Stimulated activated effector memory CD8-positive, alpha-beta T cell treated with anti-CD3 and anti-CD28 coated beads, Interleukin-12 subunit alpha, Interleukin-12 subunit beta, amount 100 ng/mL, for 72 hours (primary cell): ENCODE measurements at places on chromosomes 6 and 20.

- no peak for DNase-seq
These were observed 139.7 kb downstream of the PLCB1 start for GRCh38 chr20:8271727-8272126.

GRCh38 chr6:165218829-165219228, 90.6 kb downstream of the C6orf118 start:
- no peak for DNase-seq

DNA sequence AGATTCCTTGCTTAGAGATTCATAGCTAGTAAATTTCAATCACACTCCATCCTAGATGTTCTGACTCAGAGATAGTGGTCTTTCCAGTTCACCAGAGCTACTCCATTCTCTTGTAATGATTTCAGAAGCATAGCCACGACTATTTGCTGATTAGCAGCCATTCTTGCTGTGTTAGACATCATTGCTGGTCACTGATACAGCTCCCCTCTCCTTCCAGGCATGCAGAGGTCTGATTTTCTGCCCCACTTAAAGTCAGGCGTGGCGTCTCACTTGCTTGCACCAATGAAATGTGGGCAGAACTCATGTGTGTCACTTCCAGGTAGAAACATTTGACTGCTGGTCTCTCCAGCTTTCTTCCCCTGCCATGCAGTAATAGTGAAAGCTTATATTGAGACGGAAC, 168.9 kb upstream of the JARID2 start:
- DNase-seq, result no peak

GRCh38 chr20:23086931-23087411, 847 bp upstream of the CD93 start:
- no peak for DNase-seq

DNA sequence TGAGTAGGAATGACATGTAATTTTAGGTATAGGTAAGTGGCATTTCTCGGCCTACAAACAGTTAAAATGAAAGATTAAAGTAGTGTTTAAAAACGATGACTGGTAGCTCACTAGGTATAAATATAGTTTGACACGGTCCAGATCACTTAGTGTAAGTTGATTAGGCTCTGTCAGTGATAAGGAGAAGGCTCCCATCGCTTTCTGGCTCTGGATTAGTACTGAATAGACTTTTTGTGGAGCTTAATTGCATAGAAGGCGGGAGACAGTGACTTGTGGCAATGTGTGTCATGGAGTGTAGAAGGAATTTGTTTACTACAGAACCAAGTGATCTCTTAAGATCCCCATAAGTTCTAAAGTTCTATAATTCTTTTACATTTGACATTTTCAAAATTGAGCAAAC, 6.7 kb downstream of the PYGB start:
- DNase-seq, result no peak

GRCh38 chr6:161439093-161439492, 165.2 kb upstream of the AGPAT4 start:
- DNase-seq, result no peak

DNA sequence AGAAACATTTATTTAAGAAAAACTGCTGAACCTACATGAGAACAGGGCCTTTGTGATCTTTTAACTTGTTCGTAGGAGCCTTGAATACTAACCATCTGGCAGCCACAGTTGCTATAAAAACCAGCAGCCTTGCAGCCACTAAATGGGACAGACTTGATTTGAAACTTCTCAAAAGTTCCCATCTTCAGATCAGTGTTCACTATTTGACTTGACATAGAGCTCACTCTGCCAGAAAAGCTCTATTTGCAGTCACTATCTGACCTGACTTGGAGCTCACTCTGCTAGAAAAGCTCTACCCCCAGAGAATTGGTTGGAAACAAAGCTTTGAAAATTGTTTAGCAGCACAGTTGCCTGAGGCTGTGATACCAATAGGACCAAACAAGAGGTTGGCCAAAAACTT, 119.3 kb upstream of the F13A1 start:
- DNase-seq, result no peak

GRCh38 chr6:140018588-140018987, 644.1 kb upstream of the CITED2 start:
- DNase-seq, result no peak

DNA sequence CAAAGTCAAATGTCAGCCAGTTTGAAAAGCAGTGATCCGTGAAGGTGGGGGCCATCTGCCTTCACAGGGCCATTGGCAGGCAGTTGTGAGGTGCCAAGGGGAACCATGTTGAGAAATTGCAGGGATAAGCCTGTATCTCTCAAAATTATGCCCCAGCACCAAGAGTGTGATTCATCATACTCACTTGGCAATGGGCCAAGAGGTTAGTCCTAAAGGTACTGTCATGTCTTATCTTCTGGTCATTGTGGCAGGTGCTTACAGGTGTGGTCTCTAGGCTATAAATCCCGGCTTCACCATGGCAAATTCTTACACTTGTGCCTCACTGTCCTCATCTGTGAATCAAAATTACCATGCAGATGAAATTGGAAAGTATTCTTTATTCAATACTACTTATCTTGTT, 150.7 kb upstream of the LAMP5 start:
- DNase-seq, result no peak

DNA sequence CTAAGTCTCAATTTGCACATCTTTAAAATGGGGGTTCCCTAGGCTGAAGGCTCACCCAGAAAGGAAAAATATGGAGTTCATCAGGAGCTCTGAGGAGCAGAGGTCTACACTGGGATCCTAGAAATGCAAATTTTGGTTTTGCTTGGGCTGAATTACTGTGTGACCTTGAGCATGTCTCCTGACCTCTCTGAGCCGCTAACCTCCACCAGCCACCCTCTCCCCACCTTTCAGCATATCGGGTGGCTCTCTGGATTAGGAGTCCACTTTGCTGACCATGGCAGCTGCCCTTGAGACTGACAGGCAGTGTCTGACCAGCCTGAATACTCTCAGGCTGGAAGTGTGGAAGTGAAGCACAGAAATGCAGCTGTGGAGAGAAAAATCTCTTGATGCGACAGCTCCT, 165.9 kb upstream of the LRFN2 start:
- no peak for DNase-seq

DNA sequence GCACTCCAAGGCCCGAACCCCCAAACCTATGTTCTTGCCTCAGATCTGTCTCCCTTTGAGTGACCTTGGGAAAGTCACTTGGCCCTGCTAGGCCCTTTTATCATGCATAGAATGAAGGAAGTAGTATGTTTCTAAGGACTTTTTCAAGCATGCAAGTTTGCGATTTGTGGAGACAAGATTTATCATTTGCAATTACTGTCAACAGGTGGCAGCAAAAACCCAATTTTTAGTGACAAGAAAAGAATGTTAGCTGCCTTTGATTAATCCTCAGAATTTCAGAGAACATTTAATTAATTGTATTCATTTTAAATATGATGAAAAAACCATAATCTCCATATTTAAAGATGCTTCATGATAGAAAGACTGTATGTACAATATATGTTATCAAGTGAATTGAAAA, 28.3 kb upstream of the PREP start:
- DNase-seq, result peak; percentile 60

DNA sequence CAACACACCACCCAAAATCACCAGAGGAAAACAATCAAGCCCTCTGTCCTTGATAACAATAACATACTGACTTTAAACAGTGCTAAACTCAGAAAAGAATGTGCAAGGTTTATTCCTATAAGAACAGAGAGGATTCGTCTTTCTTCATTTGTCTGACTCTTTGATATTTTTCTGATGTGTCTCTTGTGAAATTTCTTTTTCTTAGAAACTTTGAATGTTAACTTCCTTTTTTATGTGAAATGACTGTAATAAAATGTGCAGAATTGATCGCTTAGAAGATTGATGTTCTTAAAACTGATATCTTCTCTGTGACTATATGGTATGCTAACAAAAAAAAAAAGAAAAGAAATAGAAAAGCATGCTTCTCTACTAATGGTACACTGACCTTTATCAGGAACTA, 947.4 kb upstream of the CITED2 start:
- no peak for DNase-seq

GRCh38 chr6:7615611-7616383, 25.8 kb downstream of the SNRNP48 start:
- no peak for DNase-seq

DNA sequence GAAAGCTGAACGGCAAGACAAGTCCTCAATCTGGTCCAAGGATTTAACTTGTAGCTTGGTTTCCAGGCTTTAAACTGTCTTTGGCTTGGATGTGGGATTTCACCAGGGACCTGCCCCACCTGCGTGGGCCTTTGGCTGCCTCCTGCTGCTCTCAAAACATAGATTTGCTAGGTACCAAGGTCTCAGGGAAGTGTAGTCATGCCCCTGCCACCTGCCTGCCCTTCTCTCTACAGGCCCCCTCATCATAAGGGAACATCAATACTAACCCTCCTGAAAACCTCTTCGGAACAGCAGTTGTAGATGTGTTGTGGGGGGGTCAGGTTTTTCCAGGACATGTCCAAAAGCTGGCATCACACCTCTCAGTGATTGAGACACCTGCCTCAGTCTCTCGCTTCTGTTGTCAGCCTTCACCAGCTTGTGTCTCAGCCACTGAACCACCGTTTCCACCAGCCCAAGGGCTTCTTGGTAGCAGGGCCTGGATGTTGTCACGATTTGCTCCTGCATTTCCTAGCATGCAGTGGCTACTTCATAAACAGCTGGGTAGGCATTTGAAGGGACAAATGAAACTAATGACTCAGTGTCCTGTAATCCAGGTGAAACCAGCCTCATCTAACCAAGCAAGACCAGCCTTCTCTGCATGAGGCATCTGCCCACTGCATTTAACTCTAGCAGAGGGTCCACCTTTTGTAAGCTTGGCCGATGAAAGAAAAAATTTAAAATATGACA, 141.6 kb upstream of the THBS2 start:
- DNase-seq, result peak; percentile 13

- peak; percentile 69 for DNase-seq
These were observed 518 bp downstream of the PEX6 start for GRCh38 chr6:42978487-42978838.

GRCh38 chr6:12343122-12343439, 52.9 kb downstream of the EDN1 start:
- no peak for DNase-seq

DNA sequence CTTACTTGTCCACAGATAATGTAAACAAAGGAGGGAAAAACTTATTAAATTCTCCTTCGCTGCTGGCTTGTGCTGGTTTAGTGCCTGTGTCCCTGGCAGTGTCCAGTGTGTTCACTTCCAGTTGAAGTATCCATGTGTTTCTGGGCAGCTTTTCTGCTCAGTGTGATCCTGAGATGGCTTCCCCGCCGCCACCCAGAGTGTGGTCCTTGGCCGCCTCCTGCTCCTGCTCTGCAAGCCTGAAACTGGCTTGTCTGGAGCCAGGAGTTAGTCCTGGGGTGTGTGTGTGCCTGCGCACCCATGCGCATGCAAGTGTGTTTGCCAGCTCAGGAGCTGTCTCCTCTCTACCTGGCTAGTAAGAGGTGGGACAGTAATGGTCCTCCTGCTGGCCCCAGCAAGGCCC, 7.2 kb downstream of the BTBD3 start:
- no peak for DNase-seq

GRCh38 chr6:163947276-163947675, 532.8 kb downstream of the QKI start:
- DNase-seq, result no peak

- no peak for DNase-seq
These were observed 32.8 kb upstream of the CEP85L start for GRCh38 chr6:118683881-118684872.

DNA sequence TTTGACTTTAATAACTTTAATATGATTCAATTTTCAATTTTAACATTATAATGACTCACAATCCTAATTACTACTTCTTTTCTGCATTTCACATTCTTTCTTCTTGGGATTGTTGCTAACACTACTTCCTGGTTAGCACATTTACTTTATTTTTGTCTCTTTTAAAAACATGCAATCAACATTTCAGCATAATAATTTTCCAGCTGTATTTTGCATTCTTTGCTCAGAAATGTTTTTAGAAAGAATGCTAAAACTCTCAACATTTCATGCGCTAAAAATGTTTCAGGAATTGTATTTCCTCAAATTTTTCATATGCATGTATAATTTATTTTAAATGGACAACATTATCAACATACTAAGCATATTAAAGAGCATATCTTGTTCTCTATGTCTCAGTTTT, 1302.1 kb upstream of the GJE1 start:
- DNase-seq, result no peak

DNA sequence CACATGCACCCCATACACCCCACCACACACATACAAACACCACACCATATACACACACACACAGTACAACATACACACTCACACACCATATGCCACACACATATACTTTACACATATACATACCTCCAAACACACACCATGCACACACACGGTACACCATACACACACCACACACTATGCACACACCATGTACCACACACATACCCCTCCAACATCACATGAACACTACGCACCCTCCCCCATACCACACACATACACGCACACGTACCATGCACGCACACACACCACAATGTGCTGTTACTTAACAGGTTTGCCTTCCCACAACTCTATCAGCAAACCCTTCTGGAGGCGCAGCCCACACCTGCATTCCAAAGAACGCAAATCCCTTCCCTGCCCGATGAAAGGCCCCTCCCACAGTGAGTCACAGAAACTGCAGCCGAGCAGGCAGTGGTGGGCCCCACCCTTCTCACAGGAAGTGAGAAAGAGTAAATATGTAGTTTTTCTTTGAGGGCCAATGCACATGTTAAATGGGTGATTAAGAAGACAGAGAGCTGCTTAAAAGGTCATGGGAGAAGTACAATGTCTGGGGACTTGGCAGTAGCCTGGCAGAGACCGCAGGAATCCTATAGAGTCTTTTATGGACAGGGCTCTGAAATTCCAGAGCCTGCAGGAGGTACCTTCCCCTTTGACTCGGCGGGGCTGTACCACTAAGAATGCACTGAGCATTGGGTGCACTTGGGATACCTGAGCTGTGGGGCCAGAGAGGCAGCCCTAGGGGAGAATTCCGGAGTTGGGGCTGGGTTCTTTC, 34.1 kb upstream of the EZR start:
- DNase-seq, result peak; percentile 85
